ENCODE measurements at places on chromosomes 6 and 20.

GRCh38 chr20:49850463-49851230 is 38.0 kb downstream of the SLC9A8 start:
- DNase-seq = no peak

DNA sequence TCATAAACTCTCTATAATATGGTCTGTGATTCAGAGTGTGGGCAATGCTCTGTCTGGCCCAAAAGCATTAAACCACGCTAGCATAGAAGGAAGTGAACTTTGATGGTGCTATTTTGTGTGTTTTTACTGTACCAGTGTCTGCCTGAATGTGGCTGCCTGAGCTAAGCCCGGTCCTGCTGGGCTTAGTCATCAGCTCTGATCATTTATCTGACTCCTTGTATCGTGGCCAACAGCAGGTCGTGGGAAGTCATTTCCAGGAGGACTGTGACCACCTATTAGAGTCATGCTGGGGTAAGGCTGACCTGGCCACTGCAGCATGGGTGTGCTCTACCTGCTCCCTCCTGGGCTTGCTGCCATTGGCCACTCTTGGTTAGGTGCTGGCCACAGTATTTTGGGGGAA is 239.1 kb upstream of the CEP162 start:
- DNase-seq = no peak

DNA sequence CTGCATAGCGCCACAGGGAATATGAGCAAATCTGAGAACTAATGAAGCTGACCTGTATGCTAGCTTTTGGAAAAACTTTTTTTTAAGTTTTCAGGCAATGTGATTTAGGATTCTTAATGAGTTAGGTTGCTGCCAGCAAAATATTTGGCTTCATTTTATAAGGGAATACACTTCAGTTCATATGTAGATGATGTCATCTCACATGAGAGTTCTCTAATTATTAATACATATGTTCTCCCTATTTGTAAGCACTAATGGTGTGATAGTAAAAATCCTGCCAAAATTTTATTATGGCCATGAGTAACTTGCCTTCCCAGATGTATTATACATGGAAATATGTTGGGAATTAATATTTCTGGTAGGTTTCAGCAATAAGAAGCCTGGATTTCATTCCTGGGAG is 573.8 kb downstream of the EPM2A start:
- DNase-seq = no peak

- no peak for DNase-seq
Observed at GRCh38 chr20:9218531-9218961, 149.7 kb downstream of the PLCB4 start.

DNA sequence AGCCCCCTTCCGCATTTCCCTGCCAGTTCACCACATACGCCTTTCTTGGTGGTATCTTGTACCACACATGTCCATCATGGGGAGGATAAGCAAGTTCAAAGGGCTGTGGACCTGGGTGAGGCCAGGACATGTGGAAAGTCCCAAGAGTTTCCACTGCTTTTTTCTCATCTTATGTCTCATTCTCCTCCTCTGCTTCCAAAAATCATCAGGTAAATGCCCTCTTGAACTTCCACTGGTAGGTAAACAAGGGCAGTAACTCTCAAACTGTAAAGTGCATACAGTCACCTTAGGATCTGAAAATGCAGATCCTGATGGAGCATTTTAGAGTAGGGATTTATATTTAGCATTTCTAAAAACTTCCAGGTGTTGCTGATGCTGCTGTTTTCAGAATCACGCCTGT is 7.9 kb upstream of the SIRT5 start:
- DNase-seq = no peak

- no peak for DNase-seq
Observed at GRCh38 chr20:275791-276190, 14.8 kb downstream of the C20orf96 start.

- no peak for DNase-seq
Observed at GRCh38 chr6:167722634-167723309, 103.9 kb upstream of the AFDN start.

GRCh38 chr6:82396964-82397751 is 33.5 kb downstream of the TPBG start:
- no peak for DNase-seq

- no peak for DNase-seq
Observed at GRCh38 chr20:60589623-60590022, 631.4 kb downstream of the CDH26 start.

- DNase-seq = no peak
Observed at GRCh38 chr20:34315236-34315635, 12.1 kb upstream of the AHCY start.

DNA sequence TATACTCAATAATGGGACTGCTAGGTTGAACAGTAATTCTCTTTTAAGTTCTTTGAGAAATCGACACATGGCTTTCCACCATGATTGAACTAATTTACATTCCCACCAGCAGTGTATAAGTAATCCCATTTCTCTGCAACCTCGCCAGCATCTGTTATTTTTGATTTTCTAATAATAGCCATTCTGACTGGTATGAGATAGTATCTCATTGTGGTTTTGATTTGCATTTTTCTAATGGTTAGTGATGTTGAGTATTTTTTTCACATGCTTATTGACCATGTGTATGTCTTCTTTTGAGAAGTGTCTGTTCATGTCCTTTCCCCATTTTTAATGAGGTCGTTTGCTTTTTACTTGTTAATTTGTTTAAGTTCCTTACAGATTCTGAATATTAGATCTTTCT is 66.5 kb downstream of the STK4 start:
- no peak for DNase-seq

DNA sequence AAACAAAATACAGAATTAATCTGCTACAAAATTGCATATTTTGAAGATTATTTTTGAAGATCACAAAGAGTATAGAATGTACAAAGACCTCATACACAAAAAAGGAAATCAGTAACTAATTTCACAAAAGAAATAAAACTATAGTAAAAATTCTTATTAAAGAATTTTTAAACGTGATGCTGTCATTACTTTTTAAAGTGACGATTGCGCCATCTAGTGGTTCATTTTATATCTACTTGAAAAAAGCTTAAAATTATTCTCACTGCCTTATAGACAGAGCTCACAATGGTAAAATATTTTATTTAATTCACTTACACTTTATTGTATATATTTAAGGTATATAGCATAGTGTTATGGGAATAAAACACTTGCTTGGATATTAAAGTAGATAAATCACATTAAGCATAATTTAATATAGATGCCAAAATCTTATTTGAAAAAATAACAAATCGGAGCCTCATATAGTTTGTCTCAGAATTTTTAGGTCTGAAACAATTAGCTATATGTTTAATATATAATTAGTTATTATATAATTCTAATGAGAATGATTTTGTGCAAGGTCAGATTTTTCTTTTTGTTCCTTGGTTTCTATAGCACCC is 128.8 kb downstream of the PHF3 start:
- no peak for DNase-seq

- no peak for DNase-seq
Observed at GRCh38 chr6:15020119-15020770, 225.6 kb upstream of the JARID2 start.

GRCh38 chr6:126811321-126811720 is 307.1 kb upstream of the RSPO3 start:
- DNase-seq = no peak

- no peak for DNase-seq
Observed at GRCh38 chr6:43705996-43706395, 18.4 kb upstream of the MRPS18A start.

- DNase-seq = no peak
Observed at GRCh38 chr20:44491635-44492395, 16.1 kb downstream of the TTPAL start.

GRCh38 chr6:11732036-11732631 is 46.5 kb downstream of the ADTRP start:
- DNase-seq = peak; percentile 32

- DNase-seq = no peak
Observed at GRCh38 chr6:113719064-113719463, 138.1 kb upstream of the MARCKS start.

DNA sequence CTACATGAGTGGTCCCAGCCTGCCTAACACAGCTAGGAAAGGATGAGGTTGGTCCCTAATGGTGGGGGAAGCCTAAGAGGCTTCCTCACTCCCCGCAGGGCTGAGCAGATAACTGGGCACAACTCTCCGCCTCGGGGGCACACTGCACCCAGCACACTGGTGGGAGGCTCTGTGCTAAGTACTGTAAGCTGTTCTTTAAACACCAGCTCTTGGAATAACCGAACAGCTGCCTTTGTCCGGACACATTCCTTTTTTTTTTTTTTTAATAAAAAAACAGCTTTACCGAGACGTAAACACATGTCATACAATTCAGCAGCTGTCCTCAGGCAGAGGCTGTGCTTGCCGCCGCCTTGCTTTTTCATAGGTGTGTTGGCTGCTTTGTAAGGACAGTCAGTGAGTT is 6.9 kb downstream of the PSMG4 start:
- no peak for DNase-seq

DNA sequence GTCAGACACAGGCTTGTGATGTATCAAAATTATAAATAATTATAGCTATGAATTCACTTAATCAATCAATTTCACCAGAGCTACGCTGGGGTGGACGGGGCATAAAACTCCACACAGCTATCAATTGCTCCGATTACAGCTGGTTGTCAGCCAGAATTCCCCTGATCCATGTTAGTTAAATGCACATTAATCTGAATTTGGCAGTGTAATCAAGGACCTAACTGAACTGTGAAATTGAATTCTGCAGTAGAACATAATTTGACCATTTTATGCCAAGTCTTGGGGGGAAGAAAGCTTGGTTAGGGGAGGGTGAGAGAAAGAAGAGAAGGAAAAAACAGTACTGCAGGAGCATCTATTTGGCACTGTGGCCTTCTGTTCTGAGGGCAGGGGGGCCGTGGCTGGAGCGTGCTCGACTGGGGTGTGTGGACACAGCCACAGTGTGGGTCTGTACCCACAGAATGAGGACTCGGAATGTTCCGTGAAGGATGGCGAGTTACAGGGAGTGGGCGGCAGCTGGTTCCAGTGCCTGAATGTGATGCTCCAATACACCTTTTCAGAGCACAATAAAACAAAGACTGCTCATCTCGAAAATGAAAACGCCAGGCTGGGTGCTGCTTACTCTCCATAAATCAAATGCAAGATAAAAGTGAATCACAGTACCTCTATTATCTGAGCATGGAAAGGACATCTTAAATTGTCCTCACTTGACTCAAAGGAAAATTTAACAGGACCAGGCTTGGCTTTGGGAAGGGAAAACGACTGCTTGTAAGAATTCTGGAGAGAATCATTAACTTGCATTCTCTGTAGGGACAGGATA is 59.2 kb downstream of the LAMP5 start:
- DNase-seq = no peak

DNA sequence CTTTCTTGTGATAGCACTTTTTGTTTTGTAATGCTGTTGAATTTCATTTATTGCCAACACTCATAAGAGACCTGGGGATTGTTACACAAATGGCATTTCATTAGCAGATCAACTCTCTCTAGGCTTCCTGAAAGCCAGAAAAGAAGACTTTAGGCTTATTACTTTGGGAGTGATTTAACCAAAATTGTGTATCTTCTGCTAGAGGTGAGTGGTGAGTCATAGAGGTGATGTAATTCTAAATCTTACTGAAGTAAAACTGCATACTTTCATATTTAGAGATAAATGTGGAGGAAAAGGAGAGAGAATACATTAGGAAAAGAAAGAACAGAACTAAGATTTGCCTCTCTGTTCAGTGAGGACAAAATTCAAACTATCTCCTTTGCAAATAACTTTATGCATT is 304.7 kb upstream of the RGS17 start:
- no peak for DNase-seq

GRCh38 chr6:3316818-3317217 is 58.1 kb downstream of the PSMG4 start:
- DNase-seq = no peak

DNA sequence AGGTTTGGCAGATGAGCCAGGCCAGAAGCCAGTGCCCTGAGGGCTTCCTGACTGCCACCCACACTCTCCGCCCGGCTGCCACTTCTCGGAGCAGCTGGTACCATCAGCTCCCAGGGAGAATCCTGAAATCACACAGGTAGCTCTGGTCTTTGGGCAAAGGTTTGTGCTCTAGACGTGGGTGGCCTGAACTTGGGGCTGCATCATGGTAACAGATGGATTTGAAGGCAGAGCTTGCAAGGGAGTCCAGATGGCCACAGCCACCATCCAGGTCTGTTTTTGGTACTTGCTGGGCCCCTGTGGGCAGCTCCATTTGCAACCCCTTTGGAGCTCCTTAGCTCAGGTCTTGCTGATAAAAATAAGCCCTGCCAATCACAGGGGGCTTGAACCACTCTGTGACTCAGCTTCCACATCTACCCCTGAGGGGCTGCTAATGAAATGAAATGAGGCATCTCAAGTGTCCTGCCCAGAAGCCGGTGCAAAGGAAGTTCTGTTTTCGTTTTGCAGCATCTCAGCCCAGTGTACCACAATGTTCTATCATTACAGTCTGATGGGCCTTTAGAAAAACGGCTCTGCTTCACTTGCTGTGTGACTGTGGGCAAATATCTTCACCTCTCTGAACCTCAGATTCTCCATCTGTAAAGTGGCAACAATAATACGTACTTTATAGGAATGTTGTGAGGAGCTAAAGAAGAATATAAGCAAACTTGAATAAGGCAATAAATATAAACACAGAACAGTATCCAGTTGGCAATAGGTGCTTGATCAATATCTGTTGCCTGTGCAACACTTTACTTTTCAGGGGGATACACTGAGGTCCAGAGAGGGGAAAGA is 25.1 kb upstream of the CDH22 start:
- no peak for DNase-seq

- DNase-seq = no peak
Observed at GRCh38 chr6:56348578-56348977, 101.2 kb upstream of the COL21A1 start.

DNA sequence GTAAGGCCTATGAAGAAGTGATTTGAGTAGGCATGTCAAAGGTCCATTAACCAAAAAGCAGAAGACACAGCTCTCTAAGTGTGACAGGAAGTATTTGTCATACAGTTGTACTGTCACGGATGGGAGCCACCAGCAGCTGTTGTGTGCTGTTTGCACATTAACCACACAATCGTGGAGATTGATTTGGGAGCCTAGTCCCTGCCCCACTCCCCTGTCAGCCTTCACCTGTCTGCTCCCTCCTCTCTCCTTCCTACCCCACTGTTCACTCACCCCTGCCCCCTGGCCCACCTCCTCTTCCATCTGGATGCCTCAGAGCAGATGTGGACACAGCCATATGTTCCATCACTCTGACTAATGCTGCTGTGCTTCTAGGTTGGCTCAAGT is 124.7 kb upstream of the SPACA1 start:
- DNase-seq = no peak

- DNase-seq = no peak
Observed at GRCh38 chr6:125020385-125020784, 58.1 kb downstream of the RNF217 start.

DNA sequence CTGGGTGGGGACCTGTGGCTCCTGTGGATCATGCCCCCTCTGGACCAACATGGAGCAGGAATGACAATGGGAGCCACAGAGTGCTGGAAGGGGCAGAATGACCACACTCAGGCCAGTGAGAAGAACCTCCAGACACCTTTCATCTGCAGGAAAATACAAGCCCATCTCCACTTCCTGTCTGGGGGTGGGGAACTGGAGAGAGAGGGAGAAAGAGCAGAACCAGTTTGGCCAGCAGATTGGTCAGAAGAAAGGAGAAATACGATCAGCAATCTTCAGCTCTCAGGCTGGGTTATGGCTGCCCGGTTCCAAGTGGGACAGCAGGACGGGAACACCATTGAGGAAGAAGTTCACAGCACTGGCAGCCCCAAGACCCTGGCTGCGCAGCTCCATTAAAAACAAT is 37.0 kb downstream of the BMP7 start:
- DNase-seq = no peak

GRCh38 chr20:15799871-15800270 is 773.4 kb downstream of the KIF16B start:
- no peak for DNase-seq

All from activated T-helper 9 cell treated with anti-CD3 and anti-CD28 coated beads, Interleukin-2, amount 50 U/mL, for 16 hours (primary cell).